K562 (cell line): ENCODE measurements at places on chromosomes 13 and 19. TPM values are rescaled to one million over a fixed set of nuclear protein-coding genes. Genes with fewer than 3 reads are reported as not detected.

The CA11 gene
- polyA plus RNA-seq: 8.2 and 19.3 TPM in 2 replicates

GRCh38 chr19:12450844-12451243 lies 10.0 kb upstream of the ZNF443 start:
- DNase-seq: no peak

The IQCN gene
- not detected in 2 replicates for polyA plus RNA-seq

DNA sequence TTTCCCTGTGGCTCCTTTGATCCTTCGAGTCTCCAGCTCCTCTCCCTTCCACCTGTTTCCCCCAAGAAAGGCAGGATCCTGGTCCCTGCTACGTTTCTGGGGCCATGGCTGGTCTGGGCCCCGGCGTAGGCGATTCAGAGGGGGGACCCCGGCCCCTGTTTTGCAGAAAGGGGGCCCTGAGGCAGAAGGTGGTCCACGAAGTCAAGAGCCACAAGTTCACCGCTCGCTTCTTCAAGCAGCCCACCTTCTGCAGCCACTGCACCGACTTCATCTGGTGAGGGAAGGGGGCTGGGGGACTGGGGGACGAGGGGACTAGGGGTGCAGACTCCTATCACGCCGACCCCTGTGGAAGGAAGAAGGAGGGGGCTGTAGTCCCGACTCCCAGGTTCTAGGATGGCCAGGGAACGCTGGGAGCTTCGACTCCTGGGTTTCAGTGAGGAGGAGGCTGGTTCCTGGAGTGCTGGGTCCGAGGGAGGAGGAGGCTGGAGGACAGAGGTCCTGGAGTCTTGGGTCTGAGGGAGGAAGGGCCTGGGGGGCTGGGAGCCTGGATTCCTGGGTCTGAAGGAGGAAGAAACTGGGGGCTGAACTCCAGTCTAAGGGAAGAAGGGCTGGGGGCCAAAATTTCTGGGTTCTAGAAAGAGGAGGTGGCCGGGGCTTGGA lies 524 bp downstream of the PRKCG start:
- no peak for DNase-seq

- DNase-seq: no peak
Observed at GRCh38 chr19:31233295-31233800, 115.9 kb downstream of the TSHZ3 start.

The KCNN4 gene
- polyA plus RNA-seq: 37.6 and 37.7 TPM in 2 replicates
